ENCODE measurements at places on chromosomes 3 and 15. TPM values are rescaled to one million over a fixed set of nuclear protein-coding genes. Genes with fewer than 3 reads are reported as not detected.

DNA sequence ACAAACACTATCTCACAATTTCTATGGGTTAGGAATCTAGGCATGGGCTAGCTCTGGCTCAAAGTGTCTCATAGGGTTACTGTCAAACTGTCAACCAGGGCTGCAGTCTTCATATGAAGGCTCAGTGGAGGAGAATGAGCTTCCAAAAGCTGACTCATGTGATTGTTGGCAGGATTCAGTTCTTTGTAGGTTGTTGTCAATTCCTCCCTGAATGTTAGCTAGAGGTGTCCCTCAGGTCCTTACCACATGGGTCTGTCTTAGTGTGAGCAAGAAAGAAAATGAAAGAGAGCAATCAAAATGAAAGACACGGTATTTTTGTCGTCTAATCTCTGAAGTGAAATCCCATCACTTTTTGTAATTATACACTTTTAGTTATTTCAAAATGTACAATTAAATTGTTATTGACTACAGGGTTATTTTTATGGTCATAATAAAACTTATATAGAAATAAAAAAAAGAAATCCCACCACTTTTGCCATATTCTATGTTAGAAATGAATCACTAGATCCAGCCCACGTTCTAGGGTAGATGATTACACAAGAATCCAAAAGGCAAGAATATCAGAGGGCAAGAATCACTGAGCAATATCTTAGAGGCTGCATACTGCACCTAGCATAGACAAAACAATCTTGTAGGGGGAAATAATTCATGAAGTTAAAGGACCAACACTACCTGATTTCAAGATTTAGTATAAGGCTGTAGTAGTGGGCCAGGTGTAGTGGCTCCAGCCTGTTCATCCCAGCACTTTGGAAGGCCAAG, 8.4 kb downstream of the ACSBG1 start:
- no peak for DNase-seq

- DNase-seq: no peak
Observed at GRCh38 chr3:178966299-178967176, 105.1 kb downstream of the ZMAT3 start.

- peak; percentile 72 for DNase-seq
Observed at GRCh38 chr15:75723171-75723846, 10.7 kb upstream of the CSPG4 start.

- no peak for DNase-seq
Observed at GRCh38 chr3:178672275-178672674, 136.0 kb downstream of the KCNMB2 start.

DNA sequence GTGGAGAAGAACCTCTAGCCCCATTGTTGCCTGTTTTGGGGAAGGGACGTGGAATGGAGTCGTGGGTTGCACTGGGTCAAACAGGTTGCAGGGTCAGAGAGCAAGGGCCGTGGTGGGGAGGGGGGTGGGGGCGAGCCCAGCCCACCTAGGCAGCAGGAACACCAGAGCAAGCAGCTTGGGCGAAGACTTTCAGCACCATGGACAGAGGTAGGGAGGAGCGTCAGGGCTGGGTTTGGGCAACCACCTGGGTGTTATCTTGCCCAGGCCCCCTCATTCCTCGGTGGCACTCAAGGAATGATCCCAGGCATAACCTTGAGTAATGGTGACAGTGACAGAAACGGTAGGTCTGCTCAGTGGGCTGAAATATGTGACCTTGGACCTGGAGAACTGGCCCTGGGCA, 45.9 kb upstream of the TMEM115 start:
- no peak for DNase-seq

DNA sequence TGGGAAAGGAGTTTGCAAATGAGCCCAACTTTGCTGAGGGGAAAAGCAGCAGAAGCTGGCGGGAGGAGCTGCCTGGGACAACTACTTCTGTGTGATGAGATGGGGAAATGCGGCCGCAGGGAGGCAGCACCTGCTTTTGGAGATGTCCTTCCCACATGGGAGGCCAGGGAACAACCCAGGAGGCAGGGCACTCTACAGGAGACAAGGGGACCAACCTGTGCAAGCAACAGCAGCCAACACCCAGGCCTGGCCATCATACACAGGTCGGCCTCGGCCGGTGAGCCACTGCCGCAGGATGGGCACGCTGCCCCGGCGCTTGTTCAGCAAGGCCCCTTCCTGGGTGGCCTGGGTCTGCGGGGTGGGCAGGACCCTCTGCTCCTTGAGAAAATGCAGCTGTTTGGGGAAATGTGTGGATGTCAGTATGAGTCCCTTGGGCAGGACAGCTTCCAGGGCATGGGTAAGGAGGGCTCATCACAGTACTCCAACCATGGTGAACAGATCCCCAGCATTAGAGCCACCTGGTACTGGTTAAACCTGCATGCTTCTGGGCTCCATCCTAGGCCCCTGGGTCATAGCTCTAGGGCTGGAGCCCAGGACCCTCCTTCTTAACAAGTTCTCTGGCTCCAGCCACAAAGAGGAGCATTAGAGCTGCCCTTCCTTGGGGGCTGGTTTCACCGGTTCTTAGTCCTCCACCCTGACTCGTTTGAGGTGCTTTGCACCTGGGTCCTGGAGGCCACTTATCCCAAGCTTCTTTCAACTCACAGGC, 11.6 kb downstream of the EPB42 start:
- DNase-seq: no peak

DNA sequence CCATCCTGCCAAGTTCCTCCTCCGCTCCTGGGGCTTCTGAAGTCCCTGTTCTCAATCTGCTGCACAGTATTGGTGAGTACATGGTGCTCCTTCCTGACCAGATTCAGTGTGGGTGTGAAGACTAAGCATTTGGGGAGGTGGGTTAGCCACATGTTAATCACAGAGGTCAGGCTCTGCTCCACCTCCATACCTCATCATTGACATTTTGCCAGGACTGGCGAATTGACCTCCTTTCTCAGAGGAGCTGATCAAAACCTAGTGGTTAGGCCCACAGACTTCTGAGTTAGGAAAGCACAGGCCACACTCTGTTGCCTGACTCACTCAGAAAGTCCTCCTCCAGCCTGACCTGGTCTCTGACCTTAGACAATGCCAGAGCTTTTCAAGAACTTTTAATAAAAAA, 8.4 kb upstream of the RPS17 start:
- no peak for DNase-seq

DNA sequence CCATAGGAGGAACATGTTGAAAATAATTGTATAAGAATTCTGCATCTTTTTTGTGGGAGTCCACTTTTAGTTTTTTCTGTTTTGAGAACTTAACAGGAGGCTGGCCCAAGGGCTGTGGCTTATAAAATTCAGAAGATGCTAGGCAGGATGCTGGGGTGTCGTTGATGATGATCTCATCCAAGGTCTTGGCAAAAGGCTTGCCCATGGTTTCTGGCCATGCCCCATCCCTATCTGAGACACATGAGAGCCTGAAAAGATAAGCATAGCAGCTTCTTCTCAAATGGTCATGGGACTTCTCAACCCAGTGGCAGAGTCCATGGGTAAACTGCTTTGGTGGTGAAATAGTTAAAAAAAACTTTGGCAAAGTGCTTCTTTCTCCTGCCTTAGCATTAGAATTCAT, 35.2 kb downstream of the CMSS1 start:
- DNase-seq: no peak

Gene SERINC4
- not detected for total RNA-seq
